Mucosa of gallbladder (tissue), 1 donor: ENCODE measurements at places on chromosomes 11 and 22. TPM values are rescaled to one million over a fixed set of nuclear protein-coding genes. Genes with fewer than 3 reads are reported as not detected.

The VSIG10L2 gene
- total RNA-seq: not detected

The PPP6R3 gene
- 114 TPM for total RNA-seq

The ART5 gene
- total RNA-seq: 0.17 TPM

The MS4A15 gene
- total RNA-seq: not detected

The OR10A2 gene
- not detected for total RNA-seq

The PAX6 gene
- 0.03 TPM for total RNA-seq

The MAFF gene
- 34.4 TPM for total RNA-seq

The DDX6 gene
- total RNA-seq: 98.9 TPM

The RIMBP3C gene
- total RNA-seq: 0.26 TPM

The KRTAP5-8 gene
- total RNA-seq: not detected

The SMIM38 gene
- 0.40 TPM for total RNA-seq

The OSBP2 gene
- total RNA-seq: 10.4 TPM

The TPBGL gene
- total RNA-seq: 0.17 TPM

The RAG1 gene
- total RNA-seq: 2.6 TPM

The KREMEN1 gene
- total RNA-seq: 7.3 TPM

The PATE4 gene
- not detected for total RNA-seq

The TFIP11 gene
- 34.2 TPM for total RNA-seq

The KCNJ1 gene
- not detected for total RNA-seq

The GLYATL2 gene
- total RNA-seq: 19.0 TPM

The C1QTNF6 gene
- total RNA-seq: 7.2 TPM

The SCGB1A1 gene
- 2.7 TPM for total RNA-seq

The CD3E gene
- total RNA-seq: 15.7 TPM

The CATSPERZ gene
- 0.29 TPM for total RNA-seq

The C22orf42 gene
- total RNA-seq: not detected
